ENCODE measurements at places on chromosomes 4 and X.
A peak's percentile ranks its signal among the peaks of the same experiment; 100 is the strongest.

- no peak for DNase-seq
- H3K27me3 ChIP-seq = no peaks in the 10 kb centered on the region
- H3K4me1 ChIP-seq = peaks cover 25% of the 10 kb centered on the region
- H3K4me3 ChIP-seq = peak overlapping the region; percentile 55
- H3K27ac ChIP-seq = no peak overlapping the region
- no peaks in the 10 kb centered on the region for H3K36me3 ChIP-seq
Observed at GRCh38 chr4:26863512-26863911, 2.9 kb downstream of the STIM2 start.

DNA sequence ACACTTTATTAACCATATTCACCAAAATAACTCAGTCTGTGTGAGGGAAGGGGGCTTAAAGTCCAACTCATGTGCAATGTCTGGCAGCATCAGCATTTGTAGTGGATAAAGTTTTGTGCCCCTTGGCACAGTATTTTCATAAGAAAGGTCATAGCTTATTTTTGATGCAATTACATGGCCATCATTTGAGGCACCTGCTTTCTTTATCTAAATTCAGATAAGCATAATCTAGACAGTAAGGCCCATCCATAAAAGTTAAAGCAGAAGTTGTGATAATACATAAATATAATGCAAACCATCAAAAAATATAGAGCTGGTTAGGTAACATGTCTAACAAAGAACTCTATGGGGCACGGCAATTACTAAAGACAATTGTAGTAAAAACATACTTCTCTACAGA, 763.7 kb downstream of the DMD start:
- peak overlapping the region; percentile 31 for H3K27ac ChIP-seq
- peaks cover 19% of the 10 kb centered on the region for H3K4me1 ChIP-seq
- no peak overlapping the region for H3K4me3 ChIP-seq
- DNase-seq = no peak
- no peaks in the 10 kb centered on the region for H3K36me3 ChIP-seq

GRCh38 chr4:105651884-105652283, 56.6 kb downstream of the INTS12 start:
- no peaks in the 10 kb centered on the region for H3K36me3 ChIP-seq
- H3K4me1 ChIP-seq = no peaks in the 10 kb centered on the region
- DNase-seq = no peak
- H3K27ac ChIP-seq = no peak overlapping the region
- H3K27me3 ChIP-seq = no peaks in the 10 kb centered on the region
- H3K4me3 ChIP-seq = no peak overlapping the region

- DNase-seq = no peak
- no peaks in the 10 kb centered on the region for H3K27me3 ChIP-seq
- H3K4me1 ChIP-seq = peaks cover 25% of the 10 kb centered on the region
- peaks cover 4% of the 10 kb centered on the region for H3K36me3 ChIP-seq
Observed at GRCh38 chr4:173169428-173170181, 994 bp downstream of the GALNT7 start.

DNA sequence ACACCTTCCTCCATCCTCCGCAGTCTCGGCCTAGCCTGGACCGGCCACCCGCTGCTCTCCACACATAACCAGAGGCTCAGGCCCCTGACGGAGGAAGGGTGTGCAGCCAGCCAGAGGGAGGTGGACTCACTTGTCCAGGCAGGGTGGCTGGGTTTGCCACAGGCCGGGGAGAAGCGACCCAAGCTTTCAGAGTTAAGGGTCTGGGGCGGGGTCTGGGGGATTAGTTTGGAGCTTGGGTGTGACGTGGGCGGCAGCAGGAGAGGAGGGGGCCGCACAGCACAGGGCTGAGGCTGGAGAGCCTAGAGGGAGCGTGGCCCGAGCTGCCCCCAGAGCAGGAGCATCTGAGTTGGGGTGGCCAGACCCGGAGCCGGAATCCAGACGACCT, 22.4 kb upstream of the CPLX1 start:
- no peak overlapping the region for H3K27ac ChIP-seq
- DNase-seq = no peak
- no peaks in the 10 kb centered on the region for H3K27me3 ChIP-seq
- H3K4me1 ChIP-seq = no peaks in the 10 kb centered on the region

DNA sequence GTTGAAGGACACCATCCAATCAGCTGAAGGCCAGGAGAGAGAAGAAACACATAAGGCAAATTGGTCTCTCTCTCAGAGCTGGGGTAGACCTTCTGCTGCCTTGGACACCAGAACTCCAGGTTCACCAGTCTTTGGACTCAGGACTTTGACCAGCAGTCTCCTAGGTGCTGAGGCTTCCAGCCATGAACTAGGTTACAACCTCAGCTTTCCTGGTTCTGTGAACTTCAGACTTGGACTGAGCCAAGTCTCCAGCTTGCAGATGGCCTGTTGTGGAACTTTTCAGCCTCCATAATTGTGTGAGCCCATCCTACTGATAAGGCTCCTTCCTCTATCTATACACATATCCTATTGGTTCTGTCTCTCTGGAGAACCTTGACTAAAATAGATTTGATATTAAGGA, 20.6 kb upstream of the BBS12 start:
- no peak for DNase-seq
- no peaks in the 10 kb centered on the region for H3K36me3 ChIP-seq
- no peak overlapping the region for H3K27ac ChIP-seq
- H3K4me3 ChIP-seq = no peak overlapping the region

DNA sequence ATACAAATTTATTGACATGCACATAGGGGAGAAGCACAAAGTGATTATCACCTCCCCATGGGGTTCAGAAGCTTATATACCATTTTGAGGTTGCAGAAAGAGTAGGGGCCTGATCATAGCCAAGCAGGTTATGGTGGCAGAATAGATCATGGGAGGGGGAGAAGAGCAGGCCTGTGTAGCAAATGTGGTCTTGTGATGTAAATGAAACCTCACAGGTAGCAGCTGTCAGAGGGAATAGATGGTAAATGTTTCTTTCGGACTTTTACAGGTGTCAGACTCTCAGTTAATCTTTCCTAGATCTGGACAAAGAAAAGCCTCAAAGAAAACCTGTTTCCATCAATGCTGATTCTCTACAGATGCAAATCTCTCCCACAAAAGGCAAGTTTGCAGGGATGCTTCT, 84.4 kb downstream of the CFAP299 start:
- H3K27ac ChIP-seq = no peak overlapping the region
- no peak for DNase-seq
- no peaks in the 10 kb centered on the region for H3K27me3 ChIP-seq
- no peak overlapping the region for H3K4me3 ChIP-seq

GRCh38 chrX:31523884-31524536, 452.2 kb upstream of the FTHL17 start:
- H3K36me3 ChIP-seq = no peaks in the 10 kb centered on the region
- no peak overlapping the region for H3K4me3 ChIP-seq
- H3K4me1 ChIP-seq = no peaks in the 10 kb centered on the region
- no peak overlapping the region for H3K27ac ChIP-seq
- DNase-seq = no peak
- H3K27me3 ChIP-seq = no peaks in the 10 kb centered on the region

GRCh38 chr4:7761312-7761711, 178.3 kb downstream of the AFAP1 start:
- peaks cover 4% of the 10 kb centered on the region for H3K4me1 ChIP-seq
- no peaks in the 10 kb centered on the region for H3K36me3 ChIP-seq
- DNase-seq = no peak
- no peak overlapping the region for H3K27ac ChIP-seq

GRCh38 chr4:102153391-102153790, 191.9 kb downstream of the SLC39A8 start:
- H3K36me3 ChIP-seq = no peaks in the 10 kb centered on the region
- no peaks in the 10 kb centered on the region for H3K4me1 ChIP-seq
- no peaks in the 10 kb centered on the region for H3K27me3 ChIP-seq
- no peak for DNase-seq
- no peak overlapping the region for H3K4me3 ChIP-seq

GRCh38 chr4:921830-922331, 10.2 kb downstream of the GAK start:
- peaks cover 39% of the 10 kb centered on the region for H3K4me1 ChIP-seq
- H3K4me3 ChIP-seq = peak overlapping the region; percentile 51
- DNase-seq = peak; percentile 83
- H3K27ac ChIP-seq = peak overlapping the region; percentile 79

DNA sequence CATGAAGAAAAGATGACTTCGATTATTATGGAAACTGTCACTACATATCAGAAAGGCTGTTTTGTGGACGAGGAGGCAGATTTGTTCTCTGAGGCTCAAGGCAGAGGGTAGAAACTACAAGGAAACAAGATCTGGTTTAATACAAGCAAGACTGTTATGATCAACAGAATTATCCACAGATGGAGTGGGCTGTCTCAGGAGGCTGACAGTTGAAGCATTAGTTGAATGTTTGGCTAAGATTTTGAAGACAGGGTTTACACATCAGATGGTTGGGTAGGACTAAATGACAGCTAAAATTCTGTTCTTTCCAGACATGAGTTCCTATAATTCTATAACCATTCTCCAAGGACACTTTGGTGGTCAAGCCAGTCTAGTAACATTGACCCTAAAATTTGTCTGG, 49.8 kb downstream of the LDOC1 start:
- no peaks in the 10 kb centered on the region for H3K36me3 ChIP-seq
- no peaks in the 10 kb centered on the region for H3K4me1 ChIP-seq
- DNase-seq = no peak
- no peak overlapping the region for H3K4me3 ChIP-seq
- H3K27ac ChIP-seq = no peak overlapping the region

DNA sequence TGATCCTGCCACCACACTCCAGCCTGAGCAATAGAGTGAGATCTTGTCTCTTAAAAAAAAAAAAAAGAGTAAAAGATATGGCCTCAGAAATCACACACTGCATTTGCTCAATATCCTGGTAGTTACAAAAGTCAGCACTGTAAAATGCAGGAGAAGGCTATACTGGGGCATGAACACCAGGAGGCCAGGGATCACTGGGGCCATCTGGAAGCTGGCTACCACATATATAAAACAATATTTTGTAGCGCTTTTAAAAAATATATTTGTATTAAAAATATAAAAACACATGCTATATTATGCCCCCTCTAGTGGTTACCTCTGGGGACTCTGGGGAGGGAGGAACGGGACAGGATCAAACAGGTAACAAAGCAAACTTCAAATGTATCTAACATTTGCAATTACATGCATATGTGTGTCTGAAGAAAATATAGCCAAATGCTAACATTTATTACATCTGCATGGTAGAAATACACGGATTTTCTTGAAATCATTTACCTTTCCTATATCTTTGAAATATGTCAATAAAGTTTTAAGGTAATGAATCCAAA, 4.0 kb downstream of the C4orf46 start:
- DNase-seq = no peak
- no peak overlapping the region for H3K4me3 ChIP-seq
- H3K27ac ChIP-seq = no peak overlapping the region
- H3K27me3 ChIP-seq = no peaks in the 10 kb centered on the region

DNA sequence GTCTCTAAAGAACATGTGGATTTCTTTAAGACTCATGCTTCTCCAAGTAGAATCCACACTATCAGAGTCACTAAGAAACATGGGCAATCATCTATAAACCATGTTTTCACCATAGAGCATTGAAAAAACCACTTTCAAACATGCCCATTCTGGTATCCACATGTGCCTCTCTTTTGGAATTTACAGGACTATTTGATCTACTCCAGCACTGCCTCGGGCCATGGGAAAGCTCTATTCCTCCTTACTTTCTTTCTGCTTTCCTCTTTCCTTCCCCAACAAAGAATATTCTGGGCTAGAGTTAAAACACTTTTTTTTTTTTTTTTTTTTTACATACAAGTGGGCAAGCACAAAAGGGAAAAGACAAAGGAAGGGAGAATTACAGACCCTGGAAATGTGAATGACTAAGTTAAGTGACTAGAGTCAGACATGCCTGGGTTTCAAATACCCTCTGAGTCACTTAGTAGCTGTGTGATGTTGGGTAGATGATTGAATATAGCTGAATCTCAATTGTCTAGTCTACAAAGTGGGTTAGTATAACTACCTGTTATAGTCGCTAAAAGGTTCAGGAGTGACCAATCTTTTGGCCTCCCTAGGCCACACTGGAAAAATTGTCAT, 847.7 kb upstream of the INTU start:
- no peaks in the 10 kb centered on the region for H3K4me1 ChIP-seq
- H3K4me3 ChIP-seq = no peak overlapping the region
- no peak overlapping the region for H3K27ac ChIP-seq
- no peaks in the 10 kb centered on the region for H3K27me3 ChIP-seq
- no peak for DNase-seq

DNA sequence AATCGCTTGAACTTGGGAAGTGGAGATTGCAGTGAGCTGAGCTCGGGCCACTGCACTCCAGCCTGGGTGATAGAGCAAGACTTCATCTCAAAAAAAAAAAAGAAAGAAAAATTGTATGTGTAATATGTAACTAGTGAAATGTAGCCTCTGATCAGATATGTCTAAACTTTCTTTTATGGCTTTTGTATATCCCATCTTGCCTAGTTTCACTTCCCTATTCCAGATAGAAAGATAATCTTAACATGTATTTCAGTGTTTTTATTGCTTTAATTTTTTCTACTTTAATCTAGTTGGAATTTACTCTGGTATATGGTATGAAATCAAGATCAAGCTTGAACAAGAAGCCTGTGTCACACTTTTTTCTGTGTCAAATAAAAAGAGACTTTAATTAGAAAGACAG, 1.9 kb upstream of the ZNF41 start:
- H3K4me3 ChIP-seq = 0 out of 2 replicates have a peak overlapping the region, but pooled peaks have one; percentile 7
- H3K27me3 ChIP-seq = no peaks in the 10 kb centered on the region
- H3K4me1 ChIP-seq = no peaks in the 10 kb centered on the region
- peak overlapping the region; percentile 6 for H3K27ac ChIP-seq

DNA sequence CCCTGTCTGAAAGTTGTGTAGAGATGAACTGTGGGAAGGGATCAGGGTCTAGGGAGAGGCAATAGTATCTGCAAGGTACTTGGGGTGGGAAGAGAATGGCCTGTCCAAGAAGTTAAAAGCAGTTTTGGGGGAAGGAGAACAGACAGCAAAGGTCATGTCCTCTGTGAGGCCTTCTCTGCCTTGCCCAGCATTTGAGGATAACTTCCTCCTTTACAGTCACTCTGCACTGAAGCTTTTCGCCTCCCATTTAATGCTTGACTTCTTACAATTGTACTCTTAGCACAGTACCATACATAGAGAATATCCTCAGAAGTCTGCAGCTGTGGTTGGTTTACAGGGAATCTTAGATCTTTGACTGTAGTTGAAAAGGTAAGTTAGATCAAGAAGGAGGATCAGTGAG, 121.8 kb upstream of the AP1S2 start:
- H3K36me3 ChIP-seq = no peaks in the 10 kb centered on the region
- H3K4me1 ChIP-seq = no peaks in the 10 kb centered on the region
- H3K4me3 ChIP-seq = no peak overlapping the region
- no peak overlapping the region for H3K27ac ChIP-seq
- H3K27me3 ChIP-seq = no peaks in the 10 kb centered on the region

GRCh38 chrX:110804446-110804845, 8.8 kb upstream of the CHRDL1 start:
- no peak overlapping the region for H3K27ac ChIP-seq
- DNase-seq = no peak
- H3K4me1 ChIP-seq = no peaks in the 10 kb centered on the region
- H3K36me3 ChIP-seq = no peaks in the 10 kb centered on the region
- no peaks in the 10 kb centered on the region for H3K27me3 ChIP-seq
